DND-41 (cell line): ENCODE measurements at places on chromosomes 1 and 21.

DNA sequence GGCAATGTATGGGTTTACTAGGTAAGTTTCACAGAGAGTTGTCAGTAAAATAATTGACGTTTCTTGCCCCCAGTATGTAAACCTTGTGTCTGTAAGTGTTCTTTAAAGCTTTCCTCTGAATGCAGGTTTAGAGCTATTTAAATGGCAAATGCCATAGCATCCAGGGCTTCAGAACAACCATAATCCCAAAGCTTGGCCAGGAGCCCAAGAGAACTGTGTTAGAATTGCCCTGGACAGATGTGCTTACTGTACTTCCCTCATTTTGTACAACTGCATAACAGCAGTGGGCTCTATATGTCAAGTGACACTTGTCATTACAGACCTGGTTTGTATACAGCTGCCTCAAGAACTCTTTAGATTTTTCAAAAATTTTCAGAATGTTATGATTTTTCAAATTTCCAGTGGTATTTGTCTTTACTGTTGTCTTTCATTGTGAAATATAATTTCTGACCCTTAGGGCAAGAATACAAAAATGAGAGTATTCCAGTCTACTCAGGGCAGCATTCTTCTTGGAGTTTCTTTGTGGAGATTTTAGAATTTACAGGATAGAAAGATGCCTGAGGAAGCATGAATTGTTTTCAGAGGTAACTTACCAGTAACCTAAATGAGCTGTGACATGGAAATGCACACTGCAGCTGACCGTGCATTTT lies 136.9 kb upstream of the L1TD1 start:
- DNase-seq = no peak

GRCh38 chr1:203048555-203049051 lies 22.3 kb downstream of the PPFIA4 start:
- DNase-seq = no peak

- DNase-seq = no peak
Measured at GRCh38 chr1:96361271-96361856, 360.2 kb upstream of the PTBP2 start.

- DNase-seq = no peak
Measured at GRCh38 chr1:61190618-61191432, 108.5 kb downstream of the NFIA start.

GRCh38 chr1:63912643-63913042 lies 138.8 kb downstream of the ROR1 start:
- DNase-seq = no peak

DNA sequence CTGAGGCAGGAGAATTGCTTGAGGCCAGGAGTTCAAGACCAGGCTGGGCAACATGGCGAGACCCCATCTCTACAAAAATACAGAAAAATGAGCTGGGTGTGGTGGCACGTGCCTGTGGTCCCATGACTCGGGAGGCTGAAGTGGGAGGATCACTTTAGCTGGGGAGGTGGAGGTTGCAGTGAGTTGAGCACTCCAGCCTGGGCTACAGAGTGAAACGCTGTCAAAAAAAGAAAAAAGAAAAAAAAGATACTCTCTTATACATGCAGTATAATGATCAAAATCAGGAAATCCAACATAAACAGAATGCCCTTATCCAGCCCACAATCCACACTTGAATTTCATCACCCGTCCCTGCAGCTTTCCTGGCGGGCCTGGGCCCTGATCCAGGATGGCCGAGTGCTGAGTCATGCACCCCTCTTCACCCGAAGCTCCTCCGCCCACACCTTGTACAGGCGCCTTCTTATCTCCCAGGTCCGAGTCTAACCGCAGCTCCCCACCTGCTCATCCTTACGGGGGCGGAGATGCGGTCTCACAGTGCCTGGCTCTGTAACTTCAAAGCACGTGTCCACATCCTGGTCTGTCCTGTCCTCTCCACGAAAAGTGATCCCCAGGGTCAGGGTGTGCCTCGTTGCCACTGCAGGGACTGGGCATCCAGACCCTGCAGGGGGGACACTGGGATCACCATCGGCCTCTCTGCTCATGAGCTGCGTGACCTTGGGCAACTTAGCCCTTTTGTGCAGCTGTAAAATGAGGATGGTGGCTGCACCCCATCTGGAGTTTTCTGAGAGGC lies 120.2 kb upstream of the SLC45A1 start:
- no peak for DNase-seq

- DNase-seq = no peak
Measured at GRCh38 chr1:247646867-247647266, 32.7 kb downstream of the OR13G1 start.

DNA sequence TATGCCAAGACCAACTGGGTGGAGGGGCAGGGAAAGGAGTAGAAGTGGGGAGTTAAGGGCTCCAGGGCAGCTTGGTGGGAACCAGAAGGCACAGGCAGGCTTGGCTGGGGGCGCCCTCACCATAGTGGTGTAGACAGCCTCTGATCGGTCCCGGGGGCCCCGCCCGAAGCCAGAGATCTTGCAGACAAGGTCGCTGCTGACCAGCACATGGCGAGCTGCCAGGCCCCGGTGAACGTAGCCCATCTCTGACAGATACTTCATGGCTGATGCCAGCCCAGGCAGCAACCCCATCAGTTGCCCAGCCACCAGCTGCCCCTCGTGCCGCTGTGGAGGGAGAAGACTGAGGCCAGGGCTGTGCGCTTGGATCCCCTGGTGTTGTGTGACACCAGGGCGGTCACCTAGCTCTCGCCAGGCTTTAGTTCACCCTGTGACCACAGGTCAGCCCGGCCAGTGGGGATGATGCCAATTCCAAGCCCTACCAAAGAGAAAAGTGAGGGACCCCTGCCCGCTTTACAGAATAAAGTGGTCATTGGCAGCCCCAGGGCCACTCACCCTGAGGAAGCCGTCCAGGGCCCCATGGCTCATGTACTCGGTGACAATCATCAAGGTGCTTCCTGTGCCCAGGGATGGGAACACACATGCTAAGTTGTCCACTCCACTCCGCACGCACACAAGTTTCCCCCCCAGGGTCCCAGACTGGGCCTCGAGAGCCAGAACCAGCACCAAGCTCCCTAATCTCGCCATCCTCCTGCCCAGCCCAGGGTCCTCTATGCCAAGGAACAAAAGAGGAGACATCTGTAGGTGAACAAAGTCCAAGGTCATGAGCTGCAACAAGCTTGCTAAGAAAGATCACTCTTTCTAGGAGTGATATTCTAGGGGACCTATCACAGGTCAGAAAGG lies 28.2 kb downstream of the CDCA8 start:
- no peak for DNase-seq

GRCh38 chr21:33470701-33471100 lies 9.1 kb downstream of the TMEM50B start:
- no peak for DNase-seq

GRCh38 chr1:100785470-100786052 lies 66.0 kb downstream of the VCAM1 start:
- DNase-seq = no peak

- DNase-seq = no peak
Measured at GRCh38 chr1:11514366-11514765, 35.4 kb downstream of the DISP3 start.

- peak; percentile 39 for DNase-seq
Measured at GRCh38 chr1:224592636-224593582, 23.2 kb upstream of the CNIH3 start.

DNA sequence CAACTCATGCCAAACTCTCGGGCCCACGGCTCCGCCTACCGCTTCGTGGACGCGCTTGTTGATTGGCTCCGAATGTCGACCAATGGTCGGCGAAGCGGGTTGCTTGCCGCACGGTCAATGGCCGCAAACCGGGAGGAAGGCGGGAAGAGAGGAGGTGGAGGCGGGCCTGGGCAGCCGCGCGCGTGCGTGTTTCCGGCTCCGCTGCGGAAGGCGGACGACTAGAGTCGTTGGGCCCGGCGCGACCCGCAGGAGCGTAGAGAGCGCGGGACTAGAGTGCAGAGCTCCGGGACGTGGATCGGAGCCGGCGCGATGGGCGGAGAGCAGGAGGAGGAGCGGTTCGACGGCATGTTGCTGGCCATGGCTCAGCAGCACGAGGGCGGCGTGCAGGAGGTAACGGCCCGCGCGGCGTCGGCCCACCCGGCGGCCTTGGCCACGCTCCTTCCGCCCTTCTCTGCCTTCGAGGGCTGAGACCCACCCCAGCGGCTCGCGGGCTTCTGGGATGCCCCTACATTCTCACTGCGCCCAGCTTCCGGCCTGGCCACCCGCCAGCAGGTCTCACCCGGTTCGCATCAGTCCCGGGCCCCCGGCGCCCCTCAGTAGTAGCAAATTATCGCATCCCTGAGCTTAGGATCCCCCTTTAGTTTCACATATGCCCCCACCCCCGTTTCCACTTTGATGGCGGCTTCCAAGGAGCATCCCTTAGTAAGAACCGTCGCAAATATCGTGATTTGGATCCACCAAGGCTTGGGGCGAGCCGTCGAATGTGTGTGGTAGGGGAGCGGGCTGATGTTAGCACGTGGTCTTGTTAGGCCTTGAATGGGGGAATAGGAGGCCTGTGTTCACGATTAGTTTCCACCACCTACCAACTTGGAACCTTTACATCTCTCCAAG lies at the start of gene NUDC:
Gene NUDC, plus strand, starts transcription at position 204 of the 891 bp plus-strand sequence. Its CDS starts 106 bp downstream, at position 310.
- peak; percentile 97 for DNase-seq

- no peak for DNase-seq
Measured at GRCh38 chr21:43269957-43270705, 101.3 kb downstream of the CRYAA start.

DNA sequence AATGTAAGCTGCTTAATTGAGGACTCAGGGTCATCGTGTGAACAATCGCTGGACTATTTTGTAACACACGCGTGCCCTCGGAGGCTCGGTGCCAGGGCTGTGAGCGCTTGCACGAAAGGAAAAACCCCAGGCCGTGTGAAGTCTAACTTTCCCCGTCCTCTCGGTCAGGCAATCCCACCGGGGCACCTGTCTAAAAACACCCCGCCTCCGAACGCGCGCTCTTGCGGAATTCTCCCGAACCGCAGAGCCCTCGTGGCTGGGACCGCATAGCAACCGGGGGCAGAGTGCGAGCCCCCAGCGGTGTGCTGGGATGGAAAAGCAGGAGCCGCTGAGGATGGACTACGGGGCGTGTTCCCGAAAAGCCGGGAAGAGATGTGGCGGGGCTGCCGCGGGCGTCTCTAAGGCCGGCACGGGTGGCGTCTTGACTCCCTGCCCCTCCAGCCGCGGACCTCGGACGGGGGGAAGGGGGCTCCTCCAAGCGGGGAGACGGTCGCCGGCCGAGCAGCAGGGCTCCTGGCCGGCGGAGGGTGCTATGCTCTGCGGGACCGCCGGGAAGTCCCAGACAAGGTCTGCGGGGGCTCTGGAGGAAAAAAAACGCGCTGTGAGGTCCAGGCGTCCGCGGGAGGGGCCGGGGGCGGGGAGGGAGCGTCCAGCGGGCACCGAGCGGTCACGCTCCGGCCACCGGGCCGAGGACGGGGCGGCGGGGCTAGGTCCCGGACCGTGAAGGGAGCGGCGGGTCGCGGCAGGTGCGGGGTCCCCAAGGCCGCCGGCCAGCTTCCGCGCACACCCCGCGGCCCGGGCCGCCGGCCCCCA lies 936 bp downstream of the ZBTB21 start:
- peak; percentile 50 for DNase-seq

DNA sequence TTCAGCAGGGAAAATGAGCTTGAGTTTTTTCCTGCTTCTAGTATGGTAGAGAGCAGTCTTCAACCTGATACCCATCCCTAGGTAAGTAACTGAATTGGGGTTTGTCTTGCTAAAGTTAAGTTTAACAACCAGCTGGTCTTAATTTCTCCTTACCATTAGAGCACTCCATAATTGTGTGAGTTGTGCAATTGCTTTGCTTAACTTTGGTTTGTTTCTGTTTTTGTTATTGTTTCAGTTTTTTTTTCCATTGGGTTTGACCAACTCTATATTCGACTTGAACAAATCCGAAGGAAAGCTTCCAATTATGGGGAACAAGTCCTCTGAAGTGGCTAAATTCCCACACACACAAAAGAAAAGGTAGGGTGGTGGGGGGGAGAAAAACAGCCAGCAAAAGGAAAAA lies 641.1 kb downstream of the PLA2G4A start:
- no peak for DNase-seq

- DNase-seq = no peak
Measured at GRCh38 chr1:243465738-243466137, 209.9 kb downstream of the SDCCAG8 start.
